Amygdala (tissue), 56 donors: ENCODE measurements at places on chromosomes 1 and 21.

DNA sequence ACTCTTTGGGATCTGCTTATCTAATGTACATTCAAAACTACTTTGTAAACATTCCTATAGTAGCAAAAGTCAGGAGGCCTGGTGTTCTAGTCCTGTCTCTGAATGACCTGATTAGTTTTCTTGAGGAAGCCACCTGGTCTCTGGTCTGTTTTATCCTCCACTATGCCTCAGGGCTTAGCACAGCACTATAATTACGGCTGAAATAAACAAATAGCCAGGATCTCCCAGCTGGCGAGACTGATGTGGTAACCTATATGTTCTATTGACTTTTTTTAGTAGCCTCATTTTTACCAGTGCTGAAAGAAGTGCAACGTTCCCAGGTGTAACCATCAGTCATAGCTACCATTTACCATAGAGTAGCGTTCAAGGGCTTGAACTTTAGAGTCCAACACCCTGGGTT lies 24.2 kb upstream of the RPL11 start:
- DNase-seq: no peak

- DNase-seq: no peak
Measured at GRCh38 chr21:39346206-39346605, 2.7 kb downstream of the HMGN1 start.

- DNase-seq: no peak
Measured at GRCh38 chr1:114668784-114669561, 876 bp downstream of the DENND2C start.

DNA sequence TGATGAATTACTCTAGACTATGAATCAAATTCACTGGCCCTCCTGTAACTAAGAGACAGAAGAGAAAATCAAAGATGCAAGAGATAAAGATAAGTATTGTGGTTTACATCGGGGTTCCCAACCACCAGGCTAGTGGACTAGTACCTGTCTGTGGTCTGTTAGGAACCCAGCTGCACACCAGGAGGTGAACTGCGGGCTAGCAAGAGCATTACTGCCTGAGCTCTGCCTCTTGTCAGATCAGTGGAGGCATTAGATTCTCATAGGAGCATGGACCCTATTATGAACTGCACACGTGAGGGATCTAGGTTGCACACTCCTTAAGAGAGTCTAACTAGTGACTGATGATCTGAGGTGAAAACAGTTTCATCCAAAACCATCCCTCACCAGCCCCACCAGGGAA lies 58.9 kb upstream of the DUSP10 start:
- DNase-seq: no peak

DNA sequence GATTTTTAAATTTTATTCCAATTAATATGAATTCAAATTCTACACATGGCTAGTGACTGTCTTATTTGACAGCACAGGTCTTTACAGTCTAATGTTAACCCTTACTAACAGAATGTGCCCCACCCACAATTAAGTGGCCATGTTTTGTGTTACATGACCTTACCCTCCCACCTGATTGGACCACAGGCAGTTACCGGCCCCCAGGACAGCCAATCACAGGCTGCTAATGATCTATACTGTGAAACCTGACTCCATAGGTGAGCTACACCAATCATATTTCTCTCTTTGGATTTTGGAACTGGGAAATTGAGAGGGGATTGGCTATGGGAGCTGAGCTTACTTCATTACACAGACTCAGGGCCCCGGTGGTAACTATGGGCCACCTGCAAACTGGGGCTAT lies 27.5 kb downstream of the ZP4 start:
- no peak for DNase-seq

- no peak for DNase-seq
Measured at GRCh38 chr1:112618114-112618720, 724 bp downstream of the ST7L start.

- no peak for DNase-seq
Measured at GRCh38 chr1:7301664-7301981, 469.5 kb upstream of the VAMP3 start.

DNA sequence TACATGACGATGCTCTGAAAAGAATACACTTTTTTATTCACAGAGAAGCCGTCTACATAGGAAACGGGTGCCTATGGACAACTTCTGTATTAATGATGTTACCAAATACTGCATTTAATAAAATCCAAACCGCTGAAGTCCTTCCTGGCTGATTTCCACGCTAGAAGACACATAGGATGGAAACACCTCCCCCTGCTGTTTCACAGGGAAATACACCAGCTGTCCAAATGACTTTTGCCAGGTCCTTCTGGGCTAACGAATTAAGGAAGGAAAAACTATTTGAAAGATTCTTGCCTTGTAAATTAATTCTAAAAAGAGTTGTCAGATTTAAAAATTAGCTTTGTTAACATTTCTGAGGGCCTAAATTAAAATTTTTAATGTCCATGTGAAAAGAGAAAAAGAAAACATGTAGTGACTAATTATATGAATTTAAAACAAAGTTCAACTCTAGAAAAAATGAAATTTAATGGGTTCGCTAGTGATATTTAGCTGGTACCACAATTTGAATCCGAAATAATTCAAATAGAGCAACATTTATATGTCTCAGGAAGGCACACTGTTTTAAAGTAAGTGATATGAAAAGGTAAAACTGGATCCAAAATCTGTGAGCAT lies 146.0 kb downstream of the RERE start:
- no peak for DNase-seq

DNA sequence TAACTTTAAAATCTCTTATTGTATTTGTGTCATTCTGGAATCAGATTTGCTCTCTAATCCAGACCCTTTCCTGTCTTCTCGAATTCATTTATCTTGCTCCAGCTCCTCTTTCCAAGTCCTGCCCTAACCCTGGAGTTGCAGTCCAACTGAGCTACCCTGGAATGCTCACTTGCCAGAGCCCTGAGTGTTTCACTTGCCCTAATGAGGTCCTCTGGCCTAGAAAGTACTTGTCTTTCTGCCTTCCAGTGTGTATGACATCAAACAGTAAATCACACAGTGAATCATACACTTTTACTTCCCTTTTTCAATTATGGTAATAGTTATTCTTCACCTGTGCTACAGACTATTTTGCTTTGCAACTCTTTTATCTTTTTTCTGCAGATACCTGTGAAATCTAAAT lies 96.9 kb downstream of the NEK7 start:
- no peak for DNase-seq

GRCh38 chr1:184388319-184388889 lies 1.6 kb downstream of the C1orf21 start:
- DNase-seq: no peak

DNA sequence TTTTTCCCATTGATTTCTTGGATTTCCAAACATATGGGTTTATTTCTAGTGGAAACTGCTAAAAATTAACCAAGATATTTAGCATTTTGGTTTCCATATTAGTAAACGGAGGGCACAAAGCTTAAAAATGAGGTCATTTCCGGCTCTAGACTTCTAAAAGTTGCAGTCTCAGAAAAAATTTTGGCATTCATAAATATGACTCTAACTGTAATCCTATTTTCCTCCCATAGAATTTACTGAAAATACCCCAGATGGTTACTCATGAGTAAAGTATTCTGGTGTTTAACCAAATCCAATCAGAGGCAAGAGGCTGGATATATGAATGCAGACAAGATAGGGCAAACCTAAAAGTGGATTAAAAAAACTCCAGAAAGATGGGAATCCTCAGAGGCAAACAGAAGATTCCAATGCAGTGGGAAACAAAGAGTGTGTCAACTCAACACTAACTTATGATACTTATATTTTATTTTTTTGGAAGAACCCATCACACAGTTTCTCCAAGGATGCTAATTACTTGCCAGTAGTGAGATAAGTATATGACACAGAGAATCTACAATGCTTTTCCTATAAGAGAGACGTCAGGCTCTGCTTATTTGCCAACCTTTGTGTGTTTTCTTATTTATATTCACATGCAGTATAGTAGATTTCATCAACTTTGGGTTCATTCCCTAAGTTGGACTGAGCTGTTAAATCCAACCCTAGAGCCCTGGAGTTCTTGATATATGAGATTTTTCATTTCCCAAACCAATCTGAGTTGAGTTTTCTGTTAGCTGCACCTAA lies 90.1 kb upstream of the BCL10 start:
- DNase-seq: no peak

- DNase-seq: no peak
Measured at GRCh38 chr1:89900323-89900722, 79.5 kb downstream of the LRRC8D start.

DNA sequence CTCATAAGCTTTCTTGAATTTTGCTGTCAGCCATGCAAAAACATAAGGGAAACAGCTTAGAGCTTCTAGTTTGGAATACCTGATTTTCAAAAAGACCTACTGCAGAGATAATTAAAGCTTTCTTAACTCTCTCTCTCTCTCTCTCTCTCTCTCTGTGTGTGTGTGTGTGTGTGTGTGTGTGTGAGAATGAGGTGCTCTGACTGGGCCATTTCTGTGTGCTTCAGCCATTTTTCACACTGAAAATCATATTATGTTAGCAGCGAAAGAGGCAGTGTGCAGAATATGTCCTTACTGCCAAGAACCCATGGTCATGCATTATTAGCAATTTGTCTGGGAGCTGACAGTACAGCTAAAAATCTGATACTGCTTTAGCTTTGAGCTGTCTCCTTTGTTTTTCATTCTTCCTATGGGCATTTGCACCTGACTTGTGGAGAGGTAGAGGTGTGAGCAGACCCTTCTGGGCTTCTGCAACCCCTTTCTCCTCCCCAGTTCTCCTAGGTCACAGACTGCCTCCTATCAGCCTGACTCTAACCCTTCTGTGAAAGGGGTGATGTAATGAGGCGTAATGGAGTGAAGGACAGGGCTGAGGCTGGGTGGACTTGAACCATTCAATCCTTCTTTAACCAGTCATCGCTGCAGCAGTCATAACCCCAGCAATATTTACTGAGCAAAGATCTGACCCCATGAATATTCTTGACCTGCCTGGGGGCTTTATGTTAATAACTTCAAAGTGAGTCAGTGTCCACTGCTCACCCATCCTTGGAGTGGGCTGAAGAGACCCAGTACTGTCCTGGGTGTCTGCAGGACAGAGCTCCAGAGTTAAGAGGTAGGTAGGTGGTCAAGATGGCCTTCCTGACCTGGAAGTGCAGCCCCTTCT lies 61.2 kb downstream of the SYT6 start:
- no peak for DNase-seq

DNA sequence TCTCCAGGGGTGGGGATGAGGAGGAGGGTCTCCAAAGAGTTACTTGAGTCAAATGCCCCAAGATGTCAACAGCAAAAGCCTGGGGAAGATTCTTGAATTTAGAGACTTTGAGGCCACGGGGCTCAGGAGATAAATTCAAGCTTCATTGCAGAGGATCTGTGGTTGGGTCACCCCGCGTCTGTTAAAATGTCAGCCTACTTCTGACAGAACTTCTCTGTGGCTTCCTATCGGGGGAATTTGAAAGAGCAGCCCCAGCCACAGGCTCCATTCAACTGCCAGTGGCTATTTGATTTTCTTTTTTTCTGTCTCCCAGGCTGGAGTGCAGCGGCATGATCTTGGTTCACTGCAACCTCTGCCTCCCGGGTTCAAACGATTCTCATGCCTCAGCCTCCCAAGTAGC lies 62.5 kb upstream of the EFHD2 start:
- DNase-seq: no peak

- peak; percentile 26 for DNase-seq
Measured at GRCh38 chr1:229254910-229255541, 15.9 kb upstream of the RAB4A start.

DNA sequence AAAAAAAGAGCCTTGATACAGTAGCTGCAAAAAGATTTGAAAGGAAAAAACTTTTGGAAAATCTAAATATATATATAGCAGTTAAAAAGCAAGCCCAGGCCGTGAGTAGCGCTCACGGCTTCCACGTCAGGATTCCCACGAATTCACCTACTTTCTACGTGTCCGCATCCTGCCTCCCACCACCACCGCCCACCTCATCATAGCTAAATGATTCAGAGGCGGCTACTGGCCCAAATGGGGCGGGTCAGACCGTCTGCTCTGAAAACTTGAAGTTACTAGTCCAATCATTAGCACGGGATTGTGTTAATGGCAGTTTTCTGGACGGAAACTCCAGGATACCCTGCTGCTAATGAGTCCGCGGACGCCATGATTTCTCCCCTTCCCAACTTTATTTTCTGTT lies 1.3 kb upstream of the CCSAP start:
- no peak for DNase-seq

DNA sequence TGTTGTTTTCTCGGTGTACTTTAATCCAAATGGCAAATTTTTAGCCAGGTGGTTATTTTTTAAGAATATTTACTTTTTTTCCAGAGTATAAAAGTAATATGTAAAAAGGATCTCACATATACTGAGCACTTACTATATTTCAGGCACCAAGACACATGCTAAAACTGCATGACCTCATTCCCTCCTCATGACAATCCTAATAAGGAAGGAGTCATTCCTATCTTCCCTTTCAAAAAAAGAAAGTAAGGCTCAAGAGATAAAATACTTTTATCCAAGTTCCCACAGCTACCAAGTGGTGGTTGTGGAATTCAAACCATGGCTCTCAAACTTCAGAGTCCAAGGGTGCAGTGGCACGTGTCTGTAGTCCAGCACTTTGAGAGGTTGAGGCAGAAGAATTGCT lies 19.4 kb downstream of the ATP2B4 start:
- no peak for DNase-seq

- DNase-seq: no peak
Measured at GRCh38 chr1:36085126-36085525, 1.2 kb downstream of the TEKT2 start.

GRCh38 chr21:15365751-15366392 lies 301.1 kb upstream of the NRIP1 start:
- no peak for DNase-seq

- DNase-seq: no peak
Measured at GRCh38 chr1:76857973-76858372, 9.3 kb upstream of the ST6GALNAC5 start.

DNA sequence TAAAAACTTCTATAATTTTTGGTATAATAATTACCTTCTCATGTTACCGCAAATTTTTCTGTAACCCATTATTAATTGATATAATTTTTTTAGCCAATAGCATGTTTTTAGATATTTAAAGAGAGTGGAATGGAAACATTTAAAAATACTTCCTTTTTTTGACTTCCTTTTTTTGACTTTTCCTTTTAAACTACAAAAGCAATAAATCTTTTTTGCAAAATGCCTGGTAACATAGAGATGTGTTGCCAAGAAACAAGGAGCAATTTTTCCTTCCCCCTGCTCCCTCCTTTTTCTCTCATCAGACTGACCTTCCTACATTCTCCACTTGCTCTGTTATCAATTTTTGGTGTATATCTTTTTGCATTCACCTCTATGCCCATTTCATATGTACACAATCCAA lies 666.2 kb downstream of the ADGRL2 start:
- DNase-seq: no peak

DNA sequence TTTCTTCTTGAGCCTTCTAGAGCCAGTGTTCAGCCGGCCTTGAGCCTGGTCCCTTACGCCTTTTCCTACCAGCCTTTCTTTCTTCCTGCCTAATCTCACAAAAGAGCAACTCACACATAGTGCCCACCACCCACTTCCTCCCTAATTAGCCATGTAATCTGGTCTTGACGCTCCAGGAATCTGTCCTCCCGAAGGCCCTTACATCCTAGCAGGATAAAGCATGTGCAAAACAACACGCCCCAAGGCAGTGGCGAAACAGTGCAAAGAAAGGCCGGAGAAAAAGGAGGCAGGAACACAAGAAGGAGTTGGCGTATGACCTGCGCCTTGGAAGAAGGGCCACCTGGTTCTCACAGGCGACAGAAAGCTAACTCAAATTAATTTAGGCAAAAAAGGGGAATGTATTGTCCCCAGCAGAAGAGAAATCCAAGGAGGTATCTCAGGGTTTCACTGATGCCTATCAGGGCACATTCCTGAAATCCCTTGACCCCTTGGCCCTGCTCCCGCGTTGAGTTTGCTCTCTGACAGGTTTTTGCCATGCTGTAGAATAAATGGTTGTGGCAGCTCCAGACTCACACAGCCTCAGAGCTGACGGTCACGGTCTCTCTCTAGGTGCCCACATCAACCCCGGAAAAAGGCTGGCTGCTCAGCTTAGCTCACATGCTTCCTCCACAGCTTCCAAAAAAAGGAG lies 79.0 kb downstream of the ZNF281 start:
- no peak for DNase-seq
